ENCODE measurements at places on chromosomes 16 and 17.

DNA sequence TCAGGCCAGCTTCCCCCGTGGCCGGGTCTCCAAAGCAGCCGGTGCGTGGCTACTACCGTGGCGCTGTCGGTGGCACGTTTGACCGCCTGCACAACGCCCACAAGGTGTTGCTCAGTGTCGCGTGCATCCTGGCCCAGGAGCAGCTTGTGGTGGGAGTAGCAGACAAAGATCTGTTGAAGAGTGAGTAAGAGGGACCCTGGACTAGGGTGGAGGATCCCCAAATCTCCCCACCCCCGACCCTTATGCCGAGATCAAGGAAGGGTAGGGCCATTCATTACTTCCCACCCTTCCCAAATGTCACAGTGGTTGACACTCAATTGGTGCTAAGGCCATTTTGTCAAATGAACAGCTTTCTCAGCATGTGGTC is 1.2 kb downstream of the COASY start:
- no peak for DNase-seq

DNA sequence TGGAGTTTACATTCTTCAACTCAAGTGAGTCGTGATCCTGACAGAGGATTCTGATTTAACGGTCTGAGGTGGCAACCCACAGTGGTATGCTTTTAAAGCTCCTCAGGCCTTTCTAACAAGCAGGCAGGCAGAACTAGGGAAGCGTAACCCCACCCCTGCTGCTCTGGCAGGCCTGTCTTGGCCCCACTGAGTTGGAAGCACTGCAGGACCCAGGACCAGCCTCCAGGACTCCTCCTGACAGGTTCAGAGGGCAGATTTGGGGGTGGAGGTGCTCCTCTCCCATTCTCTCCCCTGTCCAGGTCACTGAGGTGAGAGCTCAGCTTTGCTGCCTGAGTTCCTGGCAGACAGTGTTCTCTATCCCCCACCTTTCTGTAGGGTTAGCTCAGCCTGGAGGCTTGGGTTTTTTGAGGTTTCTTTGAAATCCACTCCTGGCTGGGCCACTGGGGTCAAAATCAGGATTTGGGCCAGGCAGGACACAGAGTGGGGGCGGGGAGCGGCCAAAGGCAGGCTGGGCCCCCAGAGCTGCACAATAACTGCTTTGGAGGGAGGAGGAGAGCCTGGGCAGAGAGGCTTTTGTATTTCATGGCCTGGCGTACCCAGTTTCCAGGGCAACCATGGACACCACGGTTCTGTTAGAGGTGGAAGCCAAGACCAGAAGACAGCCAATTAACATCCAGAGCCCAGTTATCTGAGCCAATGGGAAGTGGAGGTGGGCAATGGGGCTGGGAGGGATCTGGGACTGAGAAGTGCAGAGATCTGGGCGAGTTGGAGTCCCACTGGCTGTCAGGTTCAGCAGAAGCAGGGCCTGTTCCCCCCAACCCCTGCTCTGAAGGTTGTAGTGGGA is 9.5 kb downstream of the MRPL27 start:
- no peak for DNase-seq

- no peak for DNase-seq
These were observed 17.1 kb downstream of the RND2 start for GRCh38 chr17:43042025-43042628.

- no peak for DNase-seq
These were observed 12.5 kb downstream of the ABAT start for GRCh38 chr16:8686879-8687278.

- DNase-seq, result no peak
These were observed 6.6 kb downstream of the LUC7L3 start for GRCh38 chr17:50725769-50726655.

DNA sequence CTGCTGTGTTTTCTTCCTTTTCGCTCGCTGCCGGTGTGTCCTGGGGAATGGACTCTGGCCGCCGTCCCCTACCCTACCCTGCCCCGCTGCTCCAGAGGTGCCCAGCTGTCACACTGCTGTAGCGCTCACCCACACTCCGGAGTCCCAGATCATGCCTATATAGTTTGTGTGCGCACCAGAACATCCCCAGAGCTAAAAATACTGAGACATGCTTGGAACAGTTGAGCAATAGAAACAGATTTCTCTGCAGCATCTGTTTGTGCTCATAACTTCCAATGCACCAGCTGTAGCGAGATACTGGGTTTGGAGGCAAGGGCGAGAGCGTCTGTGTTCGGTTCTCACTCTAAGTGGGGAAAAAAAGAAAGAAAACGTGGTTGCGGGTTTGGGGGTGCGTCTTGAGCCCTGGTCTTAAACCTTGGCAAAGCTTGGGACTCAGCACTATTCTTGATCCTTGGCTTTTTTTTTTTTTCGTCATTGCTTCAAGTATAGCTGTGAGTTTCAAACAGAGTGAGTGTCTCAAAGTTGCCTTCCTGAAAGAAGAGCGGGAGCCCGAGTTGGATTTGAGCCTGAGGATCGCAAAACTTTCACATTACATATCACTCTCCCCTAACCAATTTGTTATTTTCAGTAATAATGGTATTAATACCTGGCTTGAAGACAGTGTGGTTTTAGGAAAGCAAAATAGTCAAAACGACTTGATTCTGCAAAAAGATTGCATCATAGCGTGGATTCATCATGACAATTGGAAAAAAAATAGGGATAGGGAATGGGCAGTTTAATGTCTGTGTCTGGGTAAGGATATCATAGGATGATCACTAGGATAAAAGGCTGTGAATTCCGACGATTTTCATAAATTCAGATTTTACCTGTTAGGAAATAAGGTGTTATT is 621 bp downstream of the KCNJ2 start:
- DNase-seq, result no peak

DNA sequence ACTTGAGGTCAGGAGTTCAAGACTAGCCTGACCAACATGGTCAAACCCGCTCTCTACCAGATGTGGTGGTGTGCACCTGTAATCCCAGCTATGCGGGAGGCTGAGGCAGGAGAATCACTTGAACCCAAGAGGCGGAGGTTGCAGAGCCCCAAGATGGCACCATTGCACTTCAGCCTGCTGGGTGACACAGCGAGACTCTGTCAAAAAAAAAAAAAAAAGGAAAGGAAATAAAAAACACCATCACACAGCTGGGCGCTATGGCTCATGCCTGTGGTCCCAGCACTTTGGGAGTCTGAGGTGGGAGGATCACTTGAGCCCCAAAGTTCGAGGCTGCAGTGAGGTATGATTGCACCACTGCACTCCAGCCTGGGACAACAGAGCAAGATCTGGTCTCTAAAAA is 13.3 kb upstream of the SBK1 start:
- DNase-seq, result no peak

DNA sequence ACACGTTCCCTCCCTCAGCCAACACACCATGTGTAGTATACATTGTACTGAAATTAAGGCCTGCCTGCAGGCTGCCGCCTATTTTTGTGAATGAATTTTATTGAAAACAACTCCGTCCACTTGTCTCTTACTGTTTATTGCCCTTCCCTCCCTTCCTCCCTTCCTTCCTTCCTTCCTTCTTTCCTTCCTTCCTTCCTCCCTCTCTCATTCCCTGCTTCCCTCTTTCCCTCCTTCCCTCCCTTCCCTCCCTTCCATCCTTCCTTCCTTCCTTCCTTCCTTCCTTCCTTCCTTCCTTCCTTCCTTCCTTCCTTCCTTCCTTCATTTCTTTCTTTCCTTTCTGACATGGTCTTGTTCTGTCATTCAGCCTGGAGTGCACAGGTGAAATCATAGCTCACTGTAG is 2.3 kb downstream of the ITGAM start:
- DNase-seq, result no peak

- DNase-seq, result no peak
These were observed 47.9 kb downstream of the DNAH17 start for GRCh38 chr17:78529251-78529650.

DNA sequence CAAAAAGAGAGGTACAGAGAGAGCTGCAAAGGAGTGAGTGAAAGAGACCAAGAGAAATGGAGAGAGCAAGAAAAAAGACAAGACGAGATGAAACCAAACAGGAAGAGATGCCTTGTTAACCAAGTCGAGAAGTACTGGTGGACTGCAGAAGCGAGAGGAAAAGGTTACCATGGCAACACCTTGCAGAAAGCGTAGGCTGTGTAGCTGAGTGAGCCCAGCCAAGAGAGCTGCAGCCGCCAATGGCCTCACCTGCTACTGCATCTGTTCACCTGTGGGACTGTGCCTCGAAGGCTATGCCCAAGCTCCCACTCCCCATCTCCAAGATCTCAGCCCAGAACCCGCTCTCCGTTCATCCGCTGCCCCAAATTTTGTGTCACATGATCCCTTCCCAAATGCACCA is 161.3 kb downstream of the SLC39A11 start:
- DNase-seq, result no peak

- no peak for DNase-seq
These were observed 10.6 kb downstream of the ATP6V0D1 start for GRCh38 chr16:67470359-67470758.

GRCh38 chr17:34261568-34262337 is 6.7 kb downstream of the CCL2 start:
- DNase-seq, result no peak

DNA sequence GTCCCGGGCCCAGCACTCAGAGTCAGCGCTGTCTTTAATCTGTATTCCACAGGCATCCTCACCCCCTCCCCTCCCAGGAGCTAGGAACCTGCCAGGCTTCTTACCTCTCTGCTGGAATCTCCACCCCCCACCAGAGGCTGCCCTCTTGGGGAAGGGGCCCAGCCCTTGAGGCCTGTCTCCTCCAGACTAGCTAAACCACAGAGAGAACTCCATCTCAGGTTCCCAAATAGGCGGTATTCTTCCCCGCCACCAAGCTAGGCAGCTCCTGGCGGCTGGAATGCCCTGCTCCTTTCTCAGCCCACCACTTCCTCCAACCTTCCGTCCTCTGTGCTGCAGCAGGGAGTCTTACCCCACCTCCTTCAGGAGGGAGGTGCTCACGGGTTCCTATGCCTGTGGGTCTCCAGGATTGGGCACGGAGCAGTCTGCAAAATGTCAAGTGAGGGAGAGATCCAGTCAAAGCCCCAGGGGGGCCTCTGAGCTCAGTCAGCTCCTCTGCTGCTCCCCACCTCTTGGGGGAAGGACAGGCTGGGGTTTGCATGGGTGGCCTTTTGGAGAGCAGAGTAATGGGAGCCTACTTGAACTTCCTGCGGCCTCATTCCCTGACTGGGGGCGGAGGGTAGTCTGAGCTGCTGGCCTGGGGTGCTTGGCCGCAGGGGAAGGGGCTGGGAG is 55.7 kb downstream of the SREBF1 start:
- no peak for DNase-seq

DNA sequence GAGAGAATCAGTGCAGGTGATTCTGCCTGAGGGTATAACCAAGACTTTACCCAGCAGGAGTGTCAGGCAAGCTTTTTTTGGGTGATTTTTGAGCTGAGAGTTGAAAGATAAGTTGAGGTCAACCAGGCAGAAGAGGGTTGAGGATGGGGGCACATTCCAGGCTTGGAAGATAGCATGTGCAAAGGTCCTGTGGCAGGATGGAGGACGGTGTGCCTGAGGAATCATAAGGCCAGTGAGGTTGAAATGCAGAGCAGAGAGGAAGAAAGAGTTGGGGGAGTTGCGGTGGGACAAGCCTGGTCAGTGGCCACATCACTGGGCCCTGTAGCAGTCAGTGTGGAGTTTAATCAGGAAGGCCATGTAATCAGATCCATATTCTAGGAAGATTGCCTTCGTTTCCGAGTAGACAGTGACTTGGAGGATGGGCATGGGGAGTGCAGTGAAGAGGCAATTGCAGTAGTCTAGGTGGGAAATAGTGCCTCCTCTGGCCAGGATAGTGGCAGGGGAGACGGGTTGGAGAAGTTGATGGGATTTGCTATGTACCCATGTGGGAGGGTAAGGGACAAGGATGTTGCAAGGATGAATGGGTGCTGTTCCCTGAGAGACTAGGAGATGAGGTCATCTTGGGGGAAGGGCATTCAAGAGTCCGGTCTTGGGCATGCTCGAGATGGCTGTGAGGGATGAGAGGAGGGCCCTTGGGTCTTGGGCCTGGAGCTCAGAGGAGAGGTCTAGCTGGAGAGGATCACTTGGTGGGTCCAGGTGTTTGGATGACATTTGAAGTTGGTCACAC is 3.9 kb downstream of the PLEKHG4 start:
- DNase-seq, result no peak

- DNase-seq, result no peak
These were observed 64.1 kb upstream of the SREBF1 start for GRCh38 chr17:17900615-17901520.

GRCh38 chr17:43671031-43671692 is 9.4 kb upstream of the MEOX1 start:
- DNase-seq, result no peak

- DNase-seq, result no peak
These were observed 5.9 kb upstream of the DNASE1L2 start for GRCh38 chr16:2230376-2230775.

Data from stimulated activated naive CD4-positive, alpha-beta T cell treated with Interleukin-2 at 50 U/mL for 16 hours (primary cell).